ENCODE measurements at places on chromosomes 11 and 22.

DNA sequence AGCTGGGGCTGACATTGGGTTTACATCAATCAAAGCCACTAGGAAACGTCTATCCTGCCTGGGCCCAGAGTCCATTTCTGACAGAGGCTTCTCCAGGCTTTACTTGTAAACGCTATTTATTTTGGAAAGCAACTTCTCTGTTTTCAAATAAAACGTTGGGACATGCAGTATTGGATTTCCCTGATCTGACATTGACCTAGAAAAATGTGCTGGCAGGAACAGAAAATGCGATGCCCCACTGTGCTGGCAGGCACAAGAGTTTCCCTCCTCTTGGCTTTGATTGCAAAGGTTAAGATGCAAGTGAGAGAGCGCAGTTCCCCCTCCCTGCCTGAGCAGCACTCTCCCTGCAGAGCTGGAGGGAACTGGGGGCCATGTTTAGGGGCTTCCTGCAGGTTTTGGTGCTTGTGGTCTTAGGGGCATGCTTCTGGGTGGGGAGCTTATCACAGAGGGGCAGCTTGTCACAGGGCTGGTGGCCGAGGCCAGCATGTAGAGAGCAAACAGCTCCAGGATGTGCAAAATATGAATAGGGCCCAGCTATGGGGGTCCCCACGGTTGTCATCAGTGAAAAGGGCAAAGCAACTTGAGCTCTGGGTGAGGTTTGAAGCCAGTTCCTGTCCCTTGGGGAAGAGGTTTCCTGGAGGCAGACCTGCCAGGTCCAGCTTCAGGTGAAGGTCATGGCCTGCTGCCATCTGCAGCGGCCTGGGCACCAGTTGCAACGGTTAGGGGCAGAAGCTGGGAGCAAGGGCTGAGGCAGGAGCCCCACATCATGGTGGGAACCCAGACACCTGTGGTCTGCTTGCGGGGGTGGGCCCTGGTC is 42.3 kb upstream of the DKK3 start:
- no peak for DNase-seq

- no peak for DNase-seq
Measured at GRCh38 chr22:25130462-25130861, 69.2 kb upstream of the CRYBB3 start.

GRCh38 chr11:70610566-70611565 is 212.5 kb downstream of the CTTN start:
- DNase-seq: no peak

- no peak for DNase-seq
Measured at GRCh38 chr11:102382384-102382783, 35.4 kb downstream of the BIRC2 start.

- no peak for DNase-seq
Measured at GRCh38 chr22:24723111-24723510, 51.4 kb downstream of the PIWIL3 start.

DNA sequence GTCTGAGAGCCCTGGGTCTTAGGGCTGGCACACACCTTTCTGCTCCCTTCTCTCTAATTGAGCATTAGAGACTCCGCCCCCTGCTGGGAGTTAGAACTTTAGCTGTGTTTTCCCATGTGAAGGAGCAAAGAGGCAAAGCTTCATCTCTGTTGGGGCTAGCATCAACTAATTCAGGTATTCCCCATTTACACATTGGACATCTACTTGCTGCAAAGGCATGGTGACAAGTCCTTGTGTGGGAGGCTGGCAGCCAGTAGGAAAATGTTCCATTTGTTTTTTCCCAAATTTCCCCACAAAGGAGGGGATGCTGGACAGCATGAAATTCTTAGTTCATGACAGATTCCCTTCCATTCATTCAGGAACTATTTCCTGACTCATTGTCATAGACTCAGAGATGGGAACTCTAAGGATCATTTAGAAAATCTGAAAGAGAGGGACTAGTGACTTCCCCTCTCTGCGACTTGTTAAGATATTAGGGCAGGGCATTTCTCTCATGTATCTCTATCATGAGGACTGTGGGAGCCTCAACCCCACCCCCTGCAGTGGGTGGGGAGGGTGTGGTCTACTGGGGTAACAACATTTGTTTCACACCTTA is 3.6 kb downstream of the CD44 start:
- DNase-seq: no peak

DNA sequence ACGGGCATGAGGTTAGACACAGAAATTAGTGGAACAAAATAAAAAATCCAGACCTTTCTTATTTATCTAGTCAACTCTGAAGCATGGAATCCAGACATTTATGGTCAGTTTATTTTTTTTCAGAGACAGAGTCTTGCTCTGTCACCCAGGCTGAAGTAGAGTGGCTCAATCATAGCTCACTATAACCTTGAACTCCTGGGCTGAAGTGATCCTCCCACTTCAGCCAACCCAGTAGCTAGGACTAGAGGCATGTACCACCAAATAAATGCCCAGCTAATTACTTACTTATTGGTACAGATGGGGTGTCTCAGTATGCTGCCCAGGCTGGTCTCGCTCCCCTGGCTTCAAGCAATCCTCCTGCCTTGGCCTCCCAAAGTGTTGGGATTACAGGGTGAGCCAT is 8.7 kb downstream of the NPAT start:
- no peak for DNase-seq

- DNase-seq: no peak
Measured at GRCh38 chr11:131906963-131907362, 536.5 kb downstream of the NTM start.

DNA sequence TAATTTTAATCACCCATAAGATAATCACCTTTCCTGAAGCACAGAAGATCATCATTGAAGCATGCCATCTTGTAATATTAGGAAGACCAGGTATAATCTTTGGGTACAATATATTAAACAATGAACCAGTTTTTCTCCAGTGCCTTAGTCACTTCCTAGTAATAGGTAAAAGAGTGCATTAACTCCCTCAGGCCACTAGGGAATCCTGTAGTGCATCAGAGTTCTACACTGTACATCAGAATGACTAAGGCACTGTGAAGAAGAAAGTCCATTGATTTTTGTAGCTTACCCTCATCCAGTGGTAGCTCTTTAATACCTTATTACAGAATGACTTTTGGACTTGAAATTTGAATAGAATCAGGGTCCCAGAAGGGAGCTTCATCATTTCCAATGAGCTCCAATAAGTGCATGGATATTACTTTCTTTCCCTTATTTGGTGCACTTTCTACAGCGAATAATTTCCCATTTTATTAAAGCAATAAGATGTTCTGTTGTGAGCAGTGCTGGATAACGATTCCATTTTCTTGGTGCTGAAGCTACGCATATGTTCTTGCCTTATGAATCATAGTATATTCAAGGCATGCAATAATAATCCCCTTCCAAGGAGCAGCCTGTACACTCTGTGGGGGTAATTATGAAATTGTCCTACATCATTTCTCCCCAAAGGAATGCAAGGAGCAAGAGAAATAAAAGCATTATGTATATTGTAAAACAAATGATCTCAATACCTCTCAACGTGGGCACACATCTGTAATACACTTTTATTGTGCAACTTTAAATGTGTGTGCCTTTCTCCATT is 4.7 kb downstream of the C11orf87 start:
- DNase-seq: no peak

DNA sequence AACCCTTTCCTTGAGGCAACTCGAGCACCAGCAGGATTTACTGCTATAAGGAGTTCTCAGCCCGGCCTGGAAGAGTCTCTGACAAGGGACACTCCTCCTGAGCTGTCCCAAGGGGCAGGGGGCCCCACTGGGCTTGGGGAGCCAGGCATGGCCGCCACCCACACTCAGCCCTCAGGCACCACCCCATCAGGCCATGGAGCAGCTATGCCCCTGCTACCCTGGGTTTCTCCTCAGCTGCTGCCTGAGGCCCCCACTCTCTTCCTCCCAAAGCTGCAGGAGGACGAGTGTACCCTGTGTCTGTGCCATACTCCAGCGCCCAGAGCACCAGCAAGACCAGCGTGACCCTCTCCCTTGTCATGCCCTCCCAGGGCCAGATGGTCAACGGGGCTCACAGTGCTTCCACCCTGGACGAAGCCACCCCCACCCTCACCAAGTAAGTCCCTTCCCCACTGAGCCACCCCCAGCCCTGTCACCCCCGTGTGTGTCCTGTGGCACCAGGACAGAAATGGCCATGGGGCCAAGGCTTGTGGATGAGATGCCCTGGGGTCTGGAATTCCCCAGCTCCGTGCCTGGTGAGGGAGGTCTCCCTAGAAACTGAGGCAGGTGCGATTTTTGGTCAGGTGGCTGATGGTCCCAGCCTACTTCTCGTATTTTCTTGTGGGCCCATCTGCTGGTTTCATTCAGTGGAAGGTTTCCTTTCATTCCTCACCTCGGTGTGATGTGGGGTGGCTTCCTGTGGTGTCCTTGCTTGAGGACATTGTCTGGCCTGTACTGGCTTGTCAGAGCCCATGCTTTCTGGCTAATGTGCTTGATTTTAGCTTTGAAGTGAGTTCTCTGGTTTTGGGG is 28.4 kb downstream of the TAB1 start:
- no peak for DNase-seq

- DNase-seq: no peak
Measured at GRCh38 chr11:120168108-120168959, 30.4 kb upstream of the TRIM29 start.

GRCh38 chr11:94781837-94782236 is 13.7 kb downstream of the AMOTL1 start:
- no peak for DNase-seq

DNA sequence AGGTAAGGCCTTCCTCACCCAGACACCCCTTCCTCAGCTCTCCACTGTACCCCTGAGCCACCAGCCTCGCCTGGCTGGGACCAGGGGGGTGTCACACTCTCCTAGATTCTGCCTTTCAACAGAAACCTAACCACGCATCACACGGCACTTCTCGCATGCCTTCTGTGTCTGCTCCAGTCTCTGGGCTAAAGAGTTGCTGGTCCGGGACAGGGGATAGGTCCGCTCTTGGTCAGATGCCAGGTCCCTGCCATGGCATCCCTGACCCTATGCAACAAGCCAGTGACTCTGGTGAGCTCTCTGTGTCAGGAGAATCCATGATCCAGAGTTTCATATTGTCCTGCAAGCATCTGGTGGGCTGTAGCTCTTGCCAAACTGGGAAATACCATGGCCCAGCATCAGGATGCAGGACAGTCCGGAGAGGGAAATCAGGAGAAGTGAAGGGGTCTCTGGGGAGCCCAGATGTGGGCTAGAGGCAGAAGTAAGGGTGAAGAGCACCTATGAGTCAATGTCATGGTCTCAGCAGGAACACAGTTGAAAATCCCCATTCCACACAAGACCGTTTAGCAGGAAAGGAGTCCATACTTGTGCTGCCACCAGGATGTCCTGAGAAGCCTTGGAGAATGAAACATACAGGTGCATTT is 14.1 kb downstream of the IGLL5 start:
- no peak for DNase-seq

DNA sequence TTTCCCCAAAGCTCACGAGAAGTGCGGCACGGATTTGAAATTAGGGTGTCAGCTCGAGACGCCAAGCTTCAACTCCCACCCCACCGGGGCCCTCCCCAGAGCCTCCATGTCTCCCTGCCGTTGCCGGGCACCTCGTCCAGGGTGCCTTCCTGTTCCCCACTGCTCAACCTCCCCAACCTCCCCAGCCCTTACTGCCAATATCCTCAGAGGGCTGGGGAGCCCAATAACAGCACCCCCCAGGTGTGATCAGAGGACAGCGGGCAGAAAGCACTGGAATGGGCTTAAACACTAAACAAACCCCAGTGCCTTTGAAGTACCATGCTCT is 1336.4 kb downstream of the TBC1D22A start:
- DNase-seq: no peak

DNA sequence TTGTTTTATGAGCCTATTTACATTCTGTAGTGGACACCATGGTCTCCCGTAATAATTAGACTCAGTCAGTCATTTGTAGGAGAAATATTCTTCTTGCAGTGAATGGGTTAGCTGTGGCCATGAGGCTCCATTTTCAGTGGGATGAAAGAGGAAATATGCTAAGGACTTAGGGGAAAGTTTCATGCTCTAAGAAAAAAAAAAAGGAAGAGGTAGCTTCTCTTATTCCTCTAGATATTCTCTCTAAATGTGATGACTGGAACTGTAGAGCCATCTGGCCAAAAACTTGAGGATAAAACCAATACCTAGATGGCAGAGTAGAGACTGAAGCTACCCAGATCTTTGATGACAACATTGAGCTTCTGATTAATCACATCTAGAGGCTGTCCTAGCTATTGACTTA is 75.8 kb upstream of the SESN3 start:
- DNase-seq: no peak

DNA sequence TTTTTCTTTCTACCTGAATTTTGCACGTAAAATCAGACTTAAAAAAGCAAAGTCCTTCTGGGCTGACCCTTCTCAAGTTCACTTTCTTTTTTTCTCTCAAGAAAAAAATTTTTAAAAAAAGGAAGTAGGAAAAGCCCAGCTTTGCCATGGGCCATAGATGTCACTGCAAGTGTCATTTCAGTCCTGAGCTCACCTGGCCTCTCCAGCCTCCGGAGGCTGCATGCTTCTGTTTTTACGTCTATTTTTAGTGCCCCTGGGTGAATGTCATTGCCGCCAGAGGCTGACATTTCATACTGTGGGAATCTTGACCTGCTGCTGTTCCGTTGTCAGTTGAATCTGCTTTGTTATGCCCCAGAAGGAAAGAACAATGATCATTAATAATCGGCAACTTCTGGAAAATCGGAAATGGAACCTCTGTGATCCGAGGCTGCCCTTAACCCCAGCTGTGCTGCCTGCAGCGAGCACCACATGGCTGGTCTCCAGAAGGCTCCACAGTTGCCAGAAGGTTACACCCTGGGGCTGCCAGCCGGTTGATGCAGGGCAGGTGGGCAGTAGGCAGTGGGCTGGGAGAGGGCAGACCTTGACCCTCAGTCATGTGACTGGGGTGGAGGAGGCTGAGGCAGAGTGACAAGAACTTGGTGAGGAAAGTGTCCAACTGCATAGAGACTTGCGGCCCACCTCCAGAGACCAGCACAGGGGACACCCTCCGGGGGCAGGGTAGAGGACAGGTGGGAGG is 16.7 kb upstream of the MYEOV start:
- DNase-seq: no peak

- no peak for DNase-seq
Measured at GRCh38 chr11:78414321-78415051, 3.1 kb downstream of the GAB2 start.

- peak; percentile 69 for DNase-seq
Measured at GRCh38 chr11:64284048-64284961, at the start of gene BAD. TSS of gene BAD (minus strand) at chr11:64284665. CDS start at chr11:64284368, 297 bp downstream.

GRCh38 chr11:70473873-70474690 is 75.8 kb downstream of the CTTN start:
- DNase-seq: no peak

- no peak for DNase-seq
Measured at GRCh38 chr11:2576111-2576510, 123.7 kb downstream of the KCNQ1OT1 start.

- no peak for DNase-seq
Measured at GRCh38 chr22:41237707-41238569, 2.8 kb downstream of the CHADL start.

DNA sequence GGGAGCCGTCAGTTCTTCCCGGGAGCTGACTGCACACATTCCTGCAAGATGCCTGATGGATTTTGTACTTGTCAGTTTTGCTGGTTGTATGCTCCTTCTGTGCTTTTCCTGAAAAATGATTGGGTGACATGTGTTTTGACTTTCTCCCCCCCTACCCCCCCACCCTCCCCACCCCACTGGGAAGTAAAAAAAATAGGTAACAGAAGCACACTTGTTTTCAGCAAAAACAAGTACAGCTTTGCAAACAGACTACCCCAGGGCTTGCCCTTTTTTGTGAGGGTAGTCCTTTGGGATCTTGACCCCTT is 1.1 kb downstream of the PPFIA1 start:
- no peak for DNase-seq

GRCh38 chr11:70769106-70769505 is 370.8 kb downstream of the CTTN start:
- no peak for DNase-seq

GRCh38 chr11:62077132-62077531 is 46.7 kb upstream of the INCENP start:
- no peak for DNase-seq

Measured in NCI-H1417 treated with DMSO at 0.1 percent for 48 hours (cell line).